ENCODE measurements at places on chromosomes 5 and 9.

DNA sequence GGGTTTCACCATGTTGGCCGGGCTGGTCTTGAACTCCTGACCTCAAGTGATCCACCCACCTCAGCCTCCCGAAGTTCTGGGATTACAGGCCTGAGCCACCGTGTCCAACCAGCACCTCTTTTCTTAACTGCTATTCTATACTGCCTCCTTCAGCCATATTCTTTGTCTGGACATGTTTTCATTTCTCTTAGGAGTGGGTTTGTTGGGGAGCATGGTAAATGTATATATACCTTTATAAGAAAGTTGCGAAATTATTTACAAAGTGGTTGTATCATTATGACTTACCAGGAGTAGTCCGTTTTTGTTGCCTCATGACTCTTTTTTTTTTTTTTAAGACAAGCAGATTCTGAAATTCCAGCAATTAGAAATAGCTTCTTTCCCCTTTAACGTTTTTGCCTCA, 38.7 kb downstream of the CDC42SE2 start:
- no peak for DNase-seq

DNA sequence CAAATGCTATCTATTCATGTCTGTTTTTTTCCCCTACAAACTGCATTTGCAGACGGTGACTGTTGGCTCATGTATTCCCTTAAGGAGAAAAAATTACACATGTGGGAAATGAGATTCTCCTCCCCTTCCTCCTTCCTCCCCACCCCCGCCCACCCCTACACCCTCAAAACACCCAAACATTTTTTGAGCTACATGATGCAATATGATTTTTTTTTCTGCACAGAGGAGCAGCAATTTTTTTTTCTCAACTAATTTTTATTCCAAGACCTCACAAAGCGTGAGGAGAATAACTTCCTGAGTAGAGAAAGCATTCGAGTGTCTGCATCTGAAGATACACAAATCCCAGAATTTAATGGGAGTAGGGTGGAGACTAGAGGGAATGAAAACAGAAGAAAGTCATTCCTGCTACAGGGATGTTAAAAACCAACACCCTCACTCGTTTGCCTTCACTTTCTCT, 118.1 kb downstream of the PRDM6 start:
- peak; percentile 37 for DNase-seq

- no peak for DNase-seq
Observed at GRCh38 chr5:52491071-52491787, 296.5 kb upstream of the ITGA1 start.

- no peak for DNase-seq
Observed at GRCh38 chr5:173268750-173269432, 33.9 kb upstream of the NKX2-5 start.

DNA sequence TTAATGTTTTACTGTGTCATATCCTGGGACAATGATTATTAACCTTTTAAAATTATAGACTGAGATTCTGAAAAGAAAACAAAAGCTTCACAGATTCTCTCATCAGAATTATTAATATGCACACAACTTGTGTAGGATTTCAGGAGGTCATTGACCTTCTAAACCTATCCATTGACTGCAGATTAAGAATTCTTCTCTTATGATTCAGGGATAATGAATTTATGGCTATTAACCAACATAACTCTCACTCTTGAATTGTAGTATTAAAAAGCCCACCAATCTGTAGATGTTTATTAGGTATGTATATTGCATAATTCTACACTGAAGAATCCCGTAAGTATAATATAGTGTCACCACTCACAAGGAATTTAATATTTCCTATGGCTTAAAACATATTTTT, 179.8 kb downstream of the PBX3 start:
- no peak for DNase-seq

DNA sequence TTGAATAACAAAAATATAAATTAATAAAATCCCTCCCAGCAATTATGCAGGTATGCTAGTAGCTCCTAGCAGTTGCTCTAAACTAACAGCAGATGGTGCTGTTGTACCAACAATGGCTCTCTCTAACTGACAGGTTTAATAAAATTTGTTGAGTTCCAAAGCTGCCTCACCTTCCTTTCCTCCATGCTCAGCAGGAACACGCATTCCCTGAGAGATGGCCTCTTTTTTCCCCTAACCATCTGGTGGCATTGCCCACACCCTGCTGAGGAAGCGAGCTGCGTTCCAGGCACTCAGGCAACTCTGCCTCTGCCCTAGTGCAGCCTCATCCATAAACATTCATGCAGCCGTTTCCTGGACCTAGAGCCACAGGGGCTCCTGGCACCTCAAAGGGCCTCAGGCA, 106.2 kb downstream of the KLHL3 start:
- DNase-seq: no peak

- DNase-seq: no peak
Observed at GRCh38 chr9:456365-456764, 241.7 kb downstream of the DOCK8 start.

DNA sequence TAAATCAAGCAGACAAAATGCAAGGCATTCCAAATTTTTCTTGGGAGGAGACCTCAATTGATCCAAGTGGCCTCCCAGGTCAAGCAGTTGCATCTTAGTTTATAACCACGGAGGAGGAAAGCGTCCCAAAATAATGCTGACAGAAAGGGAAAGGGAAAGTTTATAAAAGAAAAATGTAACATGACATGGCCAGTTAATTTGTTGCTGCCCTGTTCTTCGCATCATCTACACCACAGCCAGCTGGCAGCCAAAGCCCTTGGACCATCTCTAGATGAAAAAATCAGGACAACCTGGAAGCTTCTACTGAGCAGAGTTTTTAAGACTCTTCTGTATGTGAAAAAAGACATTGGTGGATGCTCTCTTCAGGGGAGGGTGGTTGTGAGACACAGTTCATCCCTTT, 128.8 kb upstream of the FBXL7 start:
- DNase-seq: no peak

- DNase-seq: peak; percentile 62
Observed at GRCh38 chr5:134451936-134452505, 40.3 kb upstream of the CDKN2AIPNL start.

- DNase-seq: peak; percentile 82
Observed at GRCh38 chr5:107361945-107362344, 308.8 kb downstream of the EFNA5 start.

- no peak for DNase-seq
Observed at GRCh38 chr5:106854922-106855321, 815.8 kb downstream of the EFNA5 start.

- no peak for DNase-seq
Observed at GRCh38 chr9:16668734-16669295, 201.7 kb downstream of the BNC2 start.

DNA sequence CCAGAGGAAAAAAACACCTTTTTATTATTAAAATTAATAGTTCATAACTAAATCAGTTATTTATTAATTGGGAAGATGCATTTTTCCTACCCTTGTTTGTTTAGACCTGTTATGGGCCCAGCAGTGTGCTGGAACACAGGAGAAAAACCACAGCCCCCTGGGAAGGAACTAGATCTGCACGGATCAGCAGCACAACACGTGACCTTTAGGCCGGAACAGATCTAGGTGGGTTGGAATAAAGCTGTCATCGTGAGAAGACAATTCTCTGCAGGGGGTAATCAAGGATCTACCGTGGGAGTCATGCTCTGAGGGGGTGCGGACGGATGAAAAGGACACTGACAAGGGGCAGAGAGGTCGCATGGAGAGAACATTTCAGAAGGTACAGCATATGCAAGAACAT, 95.8 kb upstream of the SPATA31C2 start:
- DNase-seq: no peak

GRCh38 chr5:173018358-173018757, 34.8 kb downstream of the ATP6V0E1 start:
- DNase-seq: no peak

GRCh38 chr9:135090547-135090946, 3.1 kb downstream of the OLFM1 start:
- DNase-seq: no peak

GRCh38 chr5:142842994-142843905, 73.1 kb downstream of the ARHGAP26 start:
- DNase-seq: no peak

DNA sequence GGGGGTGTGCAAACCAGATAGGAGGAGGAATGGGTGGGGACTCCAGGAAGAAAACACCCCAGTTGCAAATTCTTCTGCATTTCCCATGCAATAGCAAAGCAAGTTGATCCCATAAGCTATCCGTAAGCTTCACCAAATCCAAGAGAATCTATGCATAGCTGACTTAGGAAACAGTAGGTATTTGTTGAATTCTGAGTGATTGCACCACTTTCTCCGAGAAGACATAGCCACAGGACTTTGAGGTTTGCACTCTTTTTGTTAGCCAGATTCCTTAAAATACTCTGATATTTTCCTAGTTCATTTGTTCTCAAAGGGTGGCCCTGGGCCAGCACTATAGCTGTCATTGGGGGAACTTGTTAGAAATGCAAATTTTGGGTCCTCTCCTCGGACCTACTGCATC, 271.9 kb downstream of the SLIT3 start:
- DNase-seq: no peak

DNA sequence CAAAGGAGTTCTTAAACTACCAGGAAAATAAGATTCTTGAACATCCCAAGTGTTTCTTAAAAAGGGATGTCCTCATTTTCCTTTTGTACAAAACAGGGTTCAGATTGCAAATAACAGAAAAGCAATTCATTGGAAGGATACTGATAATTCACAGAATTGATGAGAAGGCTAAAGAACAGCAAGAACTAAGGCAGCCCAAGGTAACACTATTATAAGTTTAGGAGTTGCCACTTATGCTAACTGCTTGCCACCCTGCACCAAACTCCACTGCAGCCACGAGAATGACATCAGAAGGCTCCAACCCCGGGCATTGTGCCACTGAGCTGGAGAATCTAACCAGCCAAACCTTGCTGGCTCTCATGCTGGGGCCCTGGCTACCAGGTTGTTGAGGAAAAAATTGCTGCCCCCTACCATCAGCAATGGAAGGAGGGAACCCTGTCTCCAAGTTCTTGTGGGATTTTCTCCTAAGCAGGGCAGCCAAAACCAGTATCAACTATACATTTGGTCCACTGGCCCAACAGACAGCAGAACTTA, 123.4 kb downstream of the ARL15 start:
- no peak for DNase-seq

DNA sequence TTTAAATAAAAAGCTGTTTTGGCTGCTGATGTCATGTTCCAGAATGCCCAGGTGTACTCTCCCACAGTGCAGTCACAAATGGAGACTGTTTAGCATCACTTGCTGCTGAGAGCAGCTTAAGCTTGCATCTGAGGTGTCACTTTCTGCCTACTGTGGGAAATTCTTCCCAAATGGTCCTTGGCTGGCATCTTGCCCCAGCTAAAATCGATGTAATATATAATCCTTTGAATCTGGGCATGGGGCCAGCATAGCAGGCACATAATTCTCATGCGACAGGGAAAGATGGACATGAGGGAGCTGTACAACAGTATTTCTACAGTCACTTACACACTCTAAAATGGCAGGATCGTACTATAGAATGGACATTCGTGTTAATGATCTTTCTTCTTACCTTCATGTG, 144.3 kb downstream of the MACIR start:
- no peak for DNase-seq

DNA sequence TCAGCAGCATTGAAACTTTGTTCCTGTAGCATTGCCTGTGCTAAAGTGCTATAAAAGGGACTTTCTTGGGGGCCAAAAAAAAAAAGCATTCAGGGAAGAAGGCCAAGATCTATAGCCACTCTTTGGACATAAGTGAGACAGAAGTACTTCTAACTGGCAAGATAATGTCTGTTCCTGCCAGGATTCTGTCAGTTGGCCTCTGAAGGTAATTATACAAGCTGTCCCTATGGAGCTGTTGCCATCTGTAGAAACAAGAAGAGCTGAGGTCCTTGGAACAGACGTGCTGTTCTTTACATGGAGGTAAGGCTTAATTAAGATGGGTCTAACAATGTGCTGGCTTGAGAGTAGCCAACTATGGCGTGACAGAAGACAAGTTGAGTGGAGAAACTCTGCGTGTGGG, 9.7 kb downstream of the KIF20A start:
- DNase-seq: no peak

DNA sequence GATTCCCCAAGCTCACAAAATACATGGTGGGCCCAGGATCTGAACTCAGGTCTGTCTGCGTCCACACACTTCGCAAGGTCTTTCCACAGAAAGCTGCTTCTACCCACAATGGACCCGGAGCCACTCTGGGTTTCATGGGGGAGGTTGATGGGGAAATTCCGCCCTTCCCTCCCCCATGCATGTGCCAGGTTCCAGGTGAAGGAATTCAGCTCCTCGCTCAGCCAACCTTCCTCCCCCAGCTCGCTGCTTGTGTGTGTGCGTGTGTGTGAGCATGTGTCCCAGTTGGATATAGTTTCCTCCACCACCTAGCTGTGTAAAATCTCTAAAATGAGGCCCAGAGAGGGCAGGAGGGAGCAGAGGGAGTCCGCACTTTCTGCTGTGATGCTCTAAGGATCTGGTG, 1.0 kb downstream of the PTGS1 start:
- no peak for DNase-seq

DNA sequence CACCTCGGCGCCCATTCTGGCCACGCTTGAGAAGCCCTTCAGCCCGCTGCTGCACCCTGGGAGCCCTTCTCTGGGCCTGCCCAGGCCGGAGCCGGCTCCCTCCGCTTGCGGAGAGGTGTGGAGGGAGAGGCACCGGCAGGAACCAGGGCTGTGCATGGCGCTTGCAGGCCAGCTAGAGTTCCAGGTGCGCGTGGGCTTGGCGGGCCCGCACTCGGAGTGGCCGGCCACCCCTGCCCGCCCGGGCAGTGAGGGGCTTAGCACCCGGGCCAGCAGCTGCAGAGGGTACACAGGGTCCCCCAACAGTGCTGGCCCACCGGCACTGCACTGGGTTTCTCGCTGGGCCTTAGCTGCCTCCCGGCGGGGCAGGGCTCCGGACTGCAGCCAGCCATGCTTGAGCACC, 72.3 kb upstream of the SYK start:
- DNase-seq: no peak

- no peak for DNase-seq
Observed at GRCh38 chr5:151685749-151686673, 704 bp downstream of the SPARC start.

- DNase-seq: peak; percentile 64
Observed at GRCh38 chr5:93349613-93350012, 231.4 kb downstream of the NR2F1-AS1 start.

DNA sequence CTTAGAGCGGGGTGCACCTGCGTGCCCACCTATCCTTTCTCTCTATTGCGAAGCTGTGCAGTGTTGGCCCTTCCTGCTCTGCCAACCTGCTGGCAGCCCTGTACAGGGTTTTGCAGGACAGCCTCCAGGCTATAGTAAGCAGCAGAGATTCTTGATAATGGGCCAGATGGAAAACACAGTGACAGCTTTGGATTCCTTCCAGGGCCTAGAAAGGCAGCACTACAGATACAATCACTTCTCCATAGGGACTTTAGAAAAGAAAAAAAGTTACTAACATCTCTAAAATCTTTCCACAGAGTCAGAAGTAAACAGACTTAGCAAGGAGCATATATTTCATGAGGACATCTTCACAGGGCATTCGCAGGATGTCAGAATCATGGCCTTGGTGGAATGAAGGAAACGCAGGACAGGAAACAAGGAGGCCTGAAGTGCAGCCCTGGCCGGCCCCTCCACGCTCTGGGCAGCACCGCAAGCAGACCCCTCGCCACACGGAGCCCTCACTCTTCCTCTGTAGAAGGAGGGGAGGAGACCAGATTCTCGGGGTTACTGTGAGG, 172.1 kb upstream of the GAS1 start:
- peak; percentile 87 for DNase-seq

GRCh38 chr9:136220017-136220729, 15.2 kb upstream of the LHX3 start:
- DNase-seq: no peak

All from skeletal muscle cell (primary cell).